ENCODE measurements at places on chromosomes 16 and 17. TPM values are rescaled to one million over a fixed set of nuclear protein-coding genes. Genes with fewer than 3 reads are reported as not detected.

Gene KRT31
- total RNA-seq = 3.1 TPM

Gene DPEP2
- total RNA-seq = 1.0 TPM

Gene BCO1
- not detected for total RNA-seq

Gene PGP
- total RNA-seq = 9.9 TPM

Gene HASPIN
- 2.6 TPM for total RNA-seq

Gene TM4SF5
- total RNA-seq = not detected

Gene FBXW10
- total RNA-seq = not detected

Gene DHODH
- total RNA-seq = 4.7 TPM

Gene TBC1D3E
- total RNA-seq = not detected

Gene SERPINF2
- not detected for total RNA-seq

Gene GAS7
- 58.5 TPM for total RNA-seq

Gene SLC6A2
- total RNA-seq = 1.0 TPM

Gene CA7
- total RNA-seq = not detected

Gene CPHXL2
- not detected for total RNA-seq

Gene DOC2A
- total RNA-seq = 0.52 TPM

Gene STH
- total RNA-seq = not detected

Gene TMEM114
- not detected for total RNA-seq

Gene SMIM5
- total RNA-seq = 3.7 TPM

Gene HBZ
- 1.0 TPM for total RNA-seq

Gene KRTAP4-5
- not detected for total RNA-seq

Gene HP
- total RNA-seq = 11.5 TPM

Gene ANKFN1
- 1.6 TPM for total RNA-seq

Gene CACNG5
- total RNA-seq = 0.52 TPM

Gene PRSS22
- not detected for total RNA-seq

Gene NACA2
- not detected for total RNA-seq

Gene VMO1
- total RNA-seq = 4.7 TPM

Gene PLA2G10
- total RNA-seq = not detected

Gene RIPOR1
- 30.8 TPM for total RNA-seq

Gene HSF4
- 3.7 TPM for total RNA-seq

Gene MT1A
- not detected for total RNA-seq

Gene FSCN2
- 1.0 TPM for total RNA-seq

Gene FBXO31
- total RNA-seq = 26.6 TPM

Gene ERBB2
- total RNA-seq = 69.9 TPM

Gene SLC2A4
- total RNA-seq = 34.4 TPM

Gene HSD11B2
- 2.6 TPM for total RNA-seq

Gene RHBDL3
- 1.0 TPM for total RNA-seq

Gene APOBR
- under 0.01 TPM for total RNA-seq

Gene TMEM220
- total RNA-seq = 5.2 TPM

Gene KRTAP29-1
- not detected for total RNA-seq

Gene KCNJ12
- total RNA-seq = 14.6 TPM

Gene PTGES3L
- total RNA-seq = 28.2 TPM

Gene CACNG4
- 1.6 TPM for total RNA-seq

Gene C17orf113
- 1.6 TPM for total RNA-seq

Gene SLC9A5
- total RNA-seq = not detected

Gene STAT5B
- 31.3 TPM for total RNA-seq

Gene PHB1
- 105 TPM for total RNA-seq

Gene ST6GALNAC1
- total RNA-seq = not detected

Gene ARHGAP23
- total RNA-seq = 25.6 TPM

Gene TBX4
- total RNA-seq = 8.4 TPM

Gene HOXB1
- total RNA-seq = not detected

Measured in skeletal muscle tissue (tissue), 5 donors.